ENCODE measurements at places on chromosomes 2 and 18. TPM values are rescaled to one million over a fixed set of nuclear protein-coding genes. Genes with fewer than 3 reads are reported as not detected.

The HJURP gene
- total RNA-seq, result 76.7 TPM

The PKP4 gene
- 29.2 TPM for total RNA-seq

The STAMBP gene
- 49.8 TPM for total RNA-seq

The VWA3B gene
- 0.26 TPM for total RNA-seq

The AQP12A gene
- not detected for total RNA-seq

The KATNAL2 gene
- total RNA-seq, result 3.3 TPM

The ATP6V1C2 gene
- 0.14 TPM for total RNA-seq
